B cell (primary cell): ENCODE measurements at places on chromosomes 3 and 15.

- no peaks in the 10 kb centered on the region for H3K27me3 ChIP-seq
- H3K36me3 ChIP-seq, result no peaks in the 10 kb centered on the region
- H3K27ac ChIP-seq, result no peak overlapping the region
Observed at GRCh38 chr3:113264283-113265131, 53.1 kb downstream of the BOC start.

GRCh38 chr3:111882799-111883198 lies 23.7 kb downstream of the PHLDB2 start:
- no peaks in the 10 kb centered on the region for H3K4me1 ChIP-seq
- H3K4me3 ChIP-seq, result no peak overlapping the region
- no peaks in the 10 kb centered on the region for H3K27me3 ChIP-seq
- no peak overlapping the region for H3K27ac ChIP-seq

GRCh38 chr3:183185696-183186095 lies 23.2 kb upstream of the LAMP3 start:
- peaks cover 2% of the 10 kb centered on the region for H3K4me1 ChIP-seq
- H3K27ac ChIP-seq, result no peak overlapping the region
- peaks cover 60% of the 10 kb centered on the region for H3K27me3 ChIP-seq
- DNase-seq, result no peak
- H3K36me3 ChIP-seq, result no peaks in the 10 kb centered on the region

DNA sequence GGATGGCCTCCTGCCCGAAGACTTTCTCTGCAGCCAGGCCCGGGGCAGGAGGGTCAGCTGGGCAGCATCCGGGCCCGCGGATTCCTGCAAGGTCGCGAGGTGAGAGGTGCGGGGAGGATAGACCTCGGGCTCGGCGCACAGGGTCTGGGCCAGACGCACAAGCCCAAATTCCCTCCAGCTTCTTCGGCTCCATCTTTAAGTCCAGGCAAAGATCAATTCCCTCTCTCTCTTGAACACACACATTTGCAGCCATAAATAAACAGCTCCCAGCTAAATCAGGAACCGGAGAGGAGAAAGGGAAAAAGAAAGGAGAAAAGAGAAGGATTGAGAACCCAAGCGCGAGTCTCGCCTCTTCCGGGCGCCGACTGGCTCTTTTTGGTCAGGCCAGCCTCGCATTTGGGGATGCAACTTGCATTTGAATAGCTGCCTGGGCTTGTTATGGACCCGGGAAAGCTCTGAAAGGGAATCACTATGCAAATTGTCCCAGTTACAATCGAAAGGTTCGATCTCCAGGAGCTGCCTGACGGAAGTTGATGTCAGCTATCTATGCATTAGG lies 14.5 kb upstream of the ONECUT1 start:
- H3K27me3 ChIP-seq, result peaks cover 79% of the 10 kb centered on the region
- peaks cover 43% of the 10 kb centered on the region for H3K4me1 ChIP-seq
- no peaks in the 10 kb centered on the region for H3K36me3 ChIP-seq
- DNase-seq, result peak; percentile 55
- no peak overlapping the region for H3K27ac ChIP-seq

DNA sequence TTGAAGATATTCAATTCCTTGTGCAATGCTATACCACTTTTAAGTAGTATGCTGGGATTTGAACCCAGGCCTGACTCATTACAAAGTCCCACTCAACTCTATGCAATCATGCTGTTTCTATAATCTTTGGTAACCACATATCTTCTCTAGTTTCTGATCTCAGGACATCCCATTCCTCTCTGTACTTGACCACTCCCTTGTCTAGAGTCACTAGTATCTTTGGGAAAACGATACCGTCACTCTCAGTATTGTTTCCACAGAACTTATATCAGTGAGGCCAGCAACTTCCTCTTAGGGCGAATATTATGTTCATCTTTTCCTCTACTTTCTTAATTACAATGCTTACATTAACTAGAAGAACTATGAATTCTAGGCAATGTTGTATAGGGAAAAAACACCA lies 137.3 kb upstream of the TSPAN3 start:
- DNase-seq, result no peak
- H3K36me3 ChIP-seq, result no peaks in the 10 kb centered on the region
- H3K4me1 ChIP-seq, result no peaks in the 10 kb centered on the region
- no peaks in the 10 kb centered on the region for H3K27me3 ChIP-seq
- no peak overlapping the region for H3K4me3 ChIP-seq
